Activated CD4-positive, alpha-beta T cell treated with anti-CD3 and anti-CD28 coated beads for 24 hours (primary cell): ENCODE measurements at places on chromosomes 3 and 15.
A peak's percentile ranks its signal among the peaks of the same experiment; 100 is the strongest.

DNA sequence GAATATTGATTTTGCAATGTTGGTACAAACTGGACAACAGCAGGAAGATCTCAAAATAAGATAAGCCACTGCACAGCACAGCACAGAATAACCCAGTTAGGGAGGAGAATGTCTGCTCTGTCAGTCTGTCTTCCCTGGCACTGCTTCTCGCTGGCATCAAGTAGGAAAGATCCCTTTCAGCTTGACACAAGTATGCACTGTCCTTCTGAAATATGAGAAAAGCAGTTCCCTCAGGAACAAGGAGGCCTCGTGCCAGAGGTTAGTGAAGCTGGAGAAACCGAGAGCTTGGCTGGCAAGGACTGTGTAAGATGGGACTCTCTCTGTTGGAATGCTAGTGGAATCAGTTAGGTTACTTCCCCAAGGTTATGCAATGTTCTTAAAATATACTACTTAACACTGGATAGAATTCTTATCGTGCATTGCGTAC, 59.1 kb downstream of the FMN1 start:
- DNase-seq, result no peak

- DNase-seq, result peak; percentile 27
Measured at GRCh38 chr3:115092220-115092791, 54.8 kb downstream of the ZBTB20 start.

GRCh38 chr3:77915336-77915735, 875.4 kb downstream of the ROBO2 start:
- DNase-seq, result no peak

DNA sequence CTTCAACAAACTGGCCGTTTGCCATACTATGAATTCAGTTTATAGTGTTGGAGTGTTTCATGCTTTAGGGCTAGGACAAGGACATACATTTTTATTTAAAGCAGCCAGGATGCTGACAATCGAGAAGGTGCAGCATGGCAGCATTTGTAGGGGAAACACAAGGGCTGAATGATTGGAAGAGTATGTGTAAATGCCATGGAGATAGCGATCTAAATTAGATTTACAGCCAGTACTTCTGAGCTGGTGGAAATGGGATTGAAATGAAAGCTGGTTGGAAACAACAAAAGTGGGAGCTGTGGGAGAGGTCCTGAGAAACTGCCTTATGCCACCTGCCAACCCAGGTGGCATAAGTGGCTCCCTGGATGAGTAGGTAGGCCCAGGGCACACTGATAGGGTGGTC, 209.9 kb upstream of the MRPL3 start:
- no peak for DNase-seq

DNA sequence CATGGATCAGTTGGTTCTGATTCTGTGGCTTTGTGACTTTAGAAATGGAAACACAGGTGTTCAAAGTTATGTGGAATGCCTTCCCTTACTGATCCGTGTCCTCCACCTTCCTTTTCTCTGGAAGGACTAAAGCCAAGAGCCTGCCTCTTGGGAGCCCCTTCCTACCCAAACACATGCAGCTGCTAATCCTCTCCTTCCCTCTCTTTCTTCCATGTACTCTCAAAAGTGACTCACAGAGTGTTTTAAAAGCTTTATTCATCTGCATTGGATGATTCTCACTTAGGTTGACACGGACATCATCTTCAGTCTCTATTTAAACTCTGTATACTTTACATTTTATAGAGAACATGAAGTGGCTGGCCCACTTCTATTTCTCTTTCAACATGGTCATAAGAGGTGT, 856.5 kb upstream of the ARPP21 start:
- DNase-seq, result no peak

DNA sequence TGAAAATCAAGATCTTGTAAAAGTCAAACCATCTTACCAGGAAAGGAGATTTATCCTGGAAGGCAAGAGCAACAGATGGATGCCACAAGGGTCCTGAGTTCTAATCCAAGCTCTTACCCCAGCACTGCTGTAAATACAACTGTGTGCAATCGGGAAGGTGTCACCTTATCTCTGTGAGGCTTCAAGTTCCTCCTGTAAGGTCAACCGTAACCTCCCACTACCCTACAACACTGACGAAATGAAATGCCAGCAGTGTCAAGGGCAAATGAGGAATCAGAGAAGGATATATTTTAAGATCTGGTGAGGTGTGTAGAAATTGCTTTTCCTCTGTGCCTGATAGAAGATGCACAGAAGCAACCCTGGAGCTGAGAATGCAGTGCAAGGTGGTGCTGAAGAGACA, 207.8 kb downstream of the NTRK3 start:
- DNase-seq, result no peak

DNA sequence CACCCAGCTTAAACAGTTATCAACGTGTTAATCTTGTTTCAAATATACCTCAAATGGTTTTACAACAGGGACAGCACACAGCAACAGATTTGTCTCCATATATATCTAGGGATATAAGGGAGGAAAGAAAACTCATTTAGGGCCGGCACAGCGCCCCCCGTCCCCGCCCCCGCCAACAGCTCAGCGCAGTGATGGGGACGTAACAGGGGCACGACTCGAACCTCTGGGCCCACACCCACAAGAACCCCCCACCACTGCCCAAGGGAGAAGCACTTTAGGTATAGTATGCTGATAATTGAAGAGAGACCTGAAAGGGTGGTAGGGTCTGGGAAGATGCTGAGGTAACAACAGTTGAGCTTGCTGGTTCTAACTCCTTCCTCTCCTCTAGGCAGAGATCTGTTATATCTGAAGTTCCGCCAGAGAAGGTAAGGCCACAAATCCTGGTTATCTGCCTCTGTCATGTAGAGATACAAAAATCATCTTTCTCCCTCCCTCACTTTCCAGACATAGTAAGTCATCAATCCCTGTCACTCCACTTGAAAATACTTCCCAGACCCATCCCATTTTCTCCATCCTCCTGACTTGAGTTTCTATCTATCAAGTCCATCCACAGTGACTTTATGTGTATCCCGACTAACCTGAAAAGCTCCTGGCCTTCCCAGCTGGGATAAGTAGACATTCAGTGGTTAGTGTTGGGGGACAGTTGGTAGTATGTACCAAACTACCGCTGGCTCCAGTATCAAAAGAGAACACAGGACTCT, 126.9 kb downstream of the PDZRN3 start:
- DNase-seq, result no peak

GRCh38 chr3:61702453-61702852, 141.1 kb downstream of the PTPRG start:
- DNase-seq, result no peak

DNA sequence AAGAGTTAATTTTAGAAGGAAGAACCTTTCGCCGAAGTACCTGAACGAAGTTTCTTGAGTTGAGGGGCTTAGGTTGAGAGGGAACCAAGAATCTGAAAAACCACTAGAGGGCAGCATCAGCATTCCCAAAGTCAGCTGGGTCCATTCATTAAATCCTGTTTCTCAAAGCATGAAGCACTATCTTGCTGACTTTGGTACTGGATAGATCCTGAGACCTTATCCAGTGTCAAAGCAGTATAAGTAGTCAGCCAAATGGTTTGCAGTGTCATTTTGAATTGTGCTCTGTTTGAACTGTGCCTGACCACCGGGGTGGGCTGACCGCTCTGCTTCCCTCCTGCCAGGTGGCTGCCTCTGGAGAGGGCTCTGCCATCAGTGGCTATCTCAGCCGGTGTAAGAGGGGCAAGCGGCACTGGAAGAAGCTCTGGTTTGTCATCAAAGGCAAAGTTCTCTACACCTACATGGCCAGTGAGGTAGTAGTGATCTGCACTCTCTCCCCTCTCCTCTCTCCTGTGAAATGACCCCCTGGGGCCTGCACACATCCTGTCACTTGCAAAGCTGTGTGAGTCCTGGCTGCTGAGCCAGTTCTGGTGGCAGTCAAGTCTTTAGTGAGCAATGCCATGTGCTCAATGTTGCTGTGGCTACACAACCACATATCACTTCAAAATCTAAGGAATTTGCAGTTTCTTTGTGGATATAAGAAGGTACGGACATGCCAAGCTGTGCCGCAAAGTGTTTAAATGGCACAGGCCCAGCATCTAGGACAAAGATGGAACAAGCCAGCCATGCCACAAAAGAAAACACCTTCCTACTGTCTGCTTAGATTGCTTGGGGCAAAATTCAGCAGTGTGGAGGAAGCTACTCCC, 21.4 kb upstream of the NR2C2 start:
- DNase-seq, result no peak

- DNase-seq, result no peak
Measured at GRCh38 chr15:38254051-38254883, 1.6 kb downstream of the SPRED1 start.

DNA sequence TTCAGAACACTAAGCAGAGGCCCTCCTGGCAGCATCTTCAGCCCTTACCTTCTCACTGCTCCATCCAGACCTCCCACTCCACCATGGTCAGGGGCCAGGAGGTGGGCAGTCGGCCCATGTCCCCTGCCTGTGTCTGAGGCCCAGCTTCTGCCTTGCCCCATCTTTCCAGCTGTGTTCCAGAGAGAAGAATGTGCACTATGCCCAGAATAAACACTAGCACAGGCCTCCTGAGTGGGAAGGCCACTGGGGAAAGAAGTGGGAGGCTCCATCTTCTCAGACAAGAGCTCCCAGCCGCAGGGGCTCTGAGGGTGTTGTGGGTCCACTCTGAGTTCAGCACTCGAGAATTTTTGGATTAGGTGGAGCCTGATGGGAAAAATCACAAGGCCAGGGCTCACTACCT, 44.5 kb downstream of the ADCY5 start:
- DNase-seq, result no peak

GRCh38 chr3:173869766-173870165, 472.2 kb downstream of the NLGN1 start:
- no peak for DNase-seq

- no peak for DNase-seq
Measured at GRCh38 chr3:175307642-175308041, 448.5 kb downstream of the NAALADL2 start.

- no peak for DNase-seq
Measured at GRCh38 chr3:134320749-134321148, 53.5 kb downstream of the AMOTL2 start.

- no peak for DNase-seq
Measured at GRCh38 chr3:130527426-130527825, 10.4 kb downstream of the COL6A6 start.

GRCh38 chr3:95280711-95281352, 1218.0 kb downstream of the NSUN3 start:
- DNase-seq, result no peak

DNA sequence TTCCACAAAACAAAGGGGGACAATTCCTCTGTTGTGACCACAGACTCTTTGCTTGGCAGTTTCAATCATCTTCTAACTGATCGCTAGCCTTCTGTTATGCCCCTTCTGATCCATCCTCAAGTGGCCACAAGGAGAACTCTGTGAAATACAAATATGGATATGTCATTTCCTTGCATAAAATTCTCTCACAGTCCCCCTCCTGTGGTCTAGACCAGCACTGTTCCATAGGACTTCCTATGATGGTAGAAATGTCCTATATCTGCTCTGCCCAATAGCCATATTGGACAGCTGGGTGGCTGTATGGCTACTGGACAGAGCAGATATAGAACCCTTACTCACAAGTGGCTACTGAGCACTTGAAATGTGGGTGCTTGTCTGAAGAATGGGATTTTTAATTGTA, 25.9 kb upstream of the SNRK start:
- DNase-seq, result no peak

GRCh38 chr15:58269455-58270414, 131.6 kb downstream of the AQP9 start:
- peak; percentile 14 for DNase-seq

DNA sequence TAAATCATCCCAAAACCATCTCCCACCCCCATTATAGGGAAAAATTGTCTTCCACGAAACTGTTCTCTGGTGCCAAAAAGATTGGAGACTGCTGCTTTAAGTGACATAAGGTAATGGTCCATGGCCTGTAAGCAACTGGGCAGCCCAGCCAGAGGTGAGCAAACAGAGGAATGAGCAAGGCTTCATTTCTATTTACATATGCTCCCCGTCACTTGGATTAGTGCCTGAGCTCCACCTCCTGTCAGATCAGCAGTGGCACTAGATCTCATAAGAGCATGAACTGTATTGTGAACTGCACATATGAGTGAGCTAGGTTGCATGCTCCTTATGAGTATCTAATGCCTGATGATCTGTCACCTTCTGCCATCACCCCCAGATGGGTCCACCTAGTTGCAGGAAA, 1159.8 kb upstream of the ALCAM start:
- DNase-seq, result no peak

DNA sequence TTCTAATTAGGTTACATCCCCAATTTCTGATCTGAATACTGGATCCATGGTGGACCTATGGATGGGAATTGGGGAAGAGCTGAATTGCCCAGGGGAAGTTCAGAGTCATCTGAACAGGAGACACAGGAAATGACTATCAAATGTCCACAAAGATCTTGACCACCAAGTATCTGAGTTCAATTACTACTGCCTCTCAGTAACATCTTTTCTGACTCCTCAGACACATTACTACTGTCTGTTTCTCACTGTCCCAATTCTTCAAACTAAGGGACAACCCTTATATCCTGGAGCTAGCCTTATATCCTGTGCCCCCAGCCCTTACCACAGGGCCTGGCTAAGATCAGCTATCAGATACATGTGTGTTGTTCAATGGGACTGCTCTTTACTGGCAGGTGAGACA, 10.1 kb upstream of the IREB2 start:
- DNase-seq, result no peak

DNA sequence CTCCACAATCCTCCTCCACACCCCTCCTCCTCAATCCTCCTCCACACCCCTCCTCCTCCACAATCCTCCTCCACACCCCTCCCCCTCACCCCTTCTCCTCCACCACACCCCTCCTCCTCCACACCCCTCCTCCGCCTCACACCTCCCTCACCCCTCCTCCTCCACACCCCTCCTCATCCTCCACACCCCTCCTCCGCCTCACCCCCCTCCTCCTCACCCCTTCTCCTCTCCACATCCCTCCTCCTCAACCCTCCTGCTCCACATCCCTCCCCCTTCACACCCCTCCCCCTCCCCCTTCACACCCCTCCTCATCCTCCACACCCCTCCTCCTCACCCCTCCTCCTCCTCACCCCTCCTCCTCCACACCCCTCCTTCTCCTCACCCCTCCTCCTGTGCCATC, 69.8 kb upstream of the BLM start:
- no peak for DNase-seq

- no peak for DNase-seq
Measured at GRCh38 chr15:60865507-60865906, 363.6 kb downstream of the RORA start.
